Stimulated activated CD4-positive, alpha-beta T cell treated with anti-CD3 and anti-CD28 coated beads, TNF-alpha, amount 100 ng/mL, for 48 hours (primary cell): ENCODE measurements at places on chromosomes 1 and 21.

- peak; percentile 63 for DNase-seq
These were observed 5.2 kb downstream of the GPR25 start for GRCh38 chr1:200877839-200878551.

DNA sequence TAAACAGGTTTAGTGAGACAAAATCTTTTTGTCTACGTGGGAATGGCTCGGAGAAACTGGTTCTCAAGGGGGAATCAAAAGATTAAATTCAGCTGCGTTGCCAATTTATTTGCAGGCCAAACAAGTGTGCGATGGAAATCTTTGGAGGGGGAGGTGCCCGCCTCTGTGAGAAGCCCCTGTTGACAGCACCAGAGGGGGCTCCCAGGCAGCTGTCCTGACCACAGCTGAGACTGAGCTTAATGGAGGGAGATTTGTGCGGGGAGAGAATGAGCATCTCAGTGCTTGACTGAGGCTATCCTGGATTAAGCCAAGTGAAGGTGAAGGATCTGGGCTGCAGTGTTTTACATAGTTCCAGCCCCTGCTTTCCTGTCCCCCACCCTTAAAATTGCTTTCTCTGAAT lies 169.7 kb downstream of the ATG4C start:
- no peak for DNase-seq

DNA sequence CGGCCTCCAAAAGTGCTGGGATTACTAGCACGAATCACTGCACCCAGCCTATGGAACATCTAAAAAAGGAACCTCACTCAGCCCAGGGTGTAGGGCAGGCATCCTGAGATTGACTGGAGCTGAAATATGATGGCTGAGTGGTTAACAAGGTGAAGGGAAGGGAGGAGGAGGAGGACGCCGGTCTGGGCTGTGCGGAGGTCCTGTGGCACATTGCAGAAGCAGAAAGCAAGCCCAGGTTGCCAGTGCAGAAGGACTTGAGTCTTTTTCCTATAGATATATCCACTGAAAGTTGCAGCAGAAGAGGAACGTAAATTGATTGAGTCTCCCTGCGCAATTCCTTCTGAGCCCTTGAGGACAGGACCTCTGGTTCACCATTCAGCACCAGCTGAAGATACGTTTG lies 1.5 kb upstream of the KIF17 start:
- no peak for DNase-seq

GRCh38 chr1:31624309-31624708 lies 6.8 kb downstream of the HCRTR1 start:
- DNase-seq: no peak

GRCh38 chr1:78755986-78756385 lies 106.4 kb downstream of the IFI44 start:
- DNase-seq: no peak

- no peak for DNase-seq
These were observed 288.7 kb upstream of the NRIP1 start for GRCh38 chr21:15353546-15353945.

DNA sequence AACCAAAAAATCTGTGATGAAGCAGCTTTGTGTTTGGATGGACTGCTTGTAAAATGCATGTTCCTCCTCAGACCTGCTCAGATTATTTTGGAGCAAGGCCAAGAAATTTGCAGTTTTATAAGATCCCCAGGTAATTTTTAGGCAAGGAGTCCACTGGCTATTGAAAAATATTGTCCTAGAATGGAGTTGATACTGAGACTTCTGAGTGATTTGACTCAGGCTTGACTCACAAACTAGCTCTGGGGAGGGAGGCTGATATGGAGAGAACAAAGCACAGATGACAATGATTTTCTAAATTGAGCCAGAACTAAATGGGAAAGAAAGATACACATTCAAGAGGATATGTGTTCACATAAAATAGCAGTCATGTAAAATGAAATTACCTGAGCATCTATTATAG lies 36.7 kb downstream of the AGL start:
- no peak for DNase-seq

DNA sequence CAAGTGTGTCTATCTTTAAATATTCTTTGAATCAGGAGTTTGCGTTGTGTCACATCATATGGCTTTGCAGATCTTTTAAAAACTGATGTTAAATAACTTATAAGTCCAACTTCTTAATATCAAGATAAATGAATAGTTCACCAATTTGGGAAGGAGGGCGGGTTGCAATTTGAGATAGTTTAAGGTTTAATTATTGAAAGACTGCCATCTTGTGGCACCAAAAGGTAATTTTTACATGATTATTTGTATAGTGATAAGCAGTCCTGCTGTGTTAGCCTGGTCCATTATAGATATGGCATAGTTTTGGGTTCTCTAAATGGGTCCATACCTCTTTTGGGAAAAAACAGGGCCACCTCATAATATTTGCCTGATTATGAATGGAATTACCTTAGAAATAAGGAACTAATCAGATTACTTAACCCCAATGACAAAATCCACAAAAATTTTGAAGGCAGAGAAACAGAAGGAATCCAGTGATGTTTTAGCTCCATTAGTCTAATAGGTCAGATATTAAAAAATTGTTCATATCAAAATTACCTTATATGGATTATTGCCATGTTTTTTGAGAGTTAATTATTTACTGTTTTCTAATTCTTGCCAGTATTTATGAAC lies 64.3 kb downstream of the PRKAA2 start:
- DNase-seq: no peak

DNA sequence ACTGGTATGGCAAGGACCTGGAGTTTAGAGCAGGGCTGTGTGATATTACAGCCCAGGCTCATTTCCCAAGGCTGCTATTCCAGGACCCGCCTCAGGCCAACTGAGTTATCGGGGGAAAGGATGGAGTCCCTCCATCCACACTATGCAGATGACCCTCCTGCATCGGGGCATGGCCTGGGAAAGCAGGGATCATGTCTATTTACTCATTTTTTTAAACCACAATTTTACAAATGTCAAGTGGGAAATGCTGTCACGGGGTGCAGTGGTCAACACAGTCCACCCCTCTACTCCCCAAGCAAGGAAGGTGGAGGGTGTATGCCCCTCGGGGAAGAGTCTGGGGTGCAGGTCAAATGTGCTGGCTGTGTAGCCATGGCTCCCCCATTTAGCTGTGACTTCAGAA lies 6.1 kb upstream of the CLEC20A start:
- no peak for DNase-seq

- DNase-seq: peak; percentile 12
These were observed 25.9 kb upstream of the RCAN1 start for GRCh38 chr21:34640858-34641257.

DNA sequence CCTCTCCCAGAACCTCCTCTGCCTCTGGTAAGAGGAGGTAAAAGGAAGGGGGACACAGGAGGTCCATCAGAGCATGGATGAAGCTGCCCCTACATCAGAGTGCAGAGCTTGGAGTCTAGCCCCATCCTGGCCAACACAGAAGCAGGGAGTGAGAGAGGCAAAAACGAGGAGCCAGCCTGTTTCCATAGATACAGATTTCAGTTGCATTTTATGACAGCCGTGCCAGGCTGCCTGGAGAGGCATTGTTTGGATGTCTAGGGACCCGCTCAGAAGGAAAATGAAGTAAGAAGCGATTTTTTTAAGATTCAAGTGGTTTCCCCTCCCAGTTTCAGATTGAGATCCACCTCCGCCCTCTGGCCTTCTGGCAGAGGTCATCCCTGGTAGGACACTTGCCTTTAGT lies 11.5 kb upstream of the GJA8 start:
- no peak for DNase-seq

- no peak for DNase-seq
These were observed 46.0 kb downstream of the KCNK2 start for GRCh38 chr1:215128504-215128903.

- DNase-seq: no peak
These were observed 144.4 kb downstream of the PTBP2 start for GRCh38 chr1:96865731-96866685.

DNA sequence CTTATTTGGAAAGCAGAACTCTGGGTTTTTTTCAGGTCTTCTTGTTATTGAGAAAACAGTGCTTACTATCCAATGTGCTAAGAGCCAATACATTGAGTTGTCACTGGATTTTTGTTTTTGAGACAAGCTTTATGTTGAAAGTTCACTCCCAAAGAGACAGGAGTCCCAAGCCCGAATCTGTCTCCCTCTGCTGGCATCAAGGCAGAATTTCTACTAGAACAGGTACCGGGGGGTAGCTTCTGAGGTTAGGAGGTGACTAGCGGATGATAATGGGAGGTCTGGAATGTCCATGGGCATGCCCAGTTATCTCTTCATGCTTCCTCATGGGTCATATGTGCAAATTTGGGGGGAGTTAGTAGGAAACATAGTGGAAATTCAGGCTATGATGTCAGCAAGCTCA lies 25.1 kb downstream of the ZNF124 start:
- DNase-seq: no peak

DNA sequence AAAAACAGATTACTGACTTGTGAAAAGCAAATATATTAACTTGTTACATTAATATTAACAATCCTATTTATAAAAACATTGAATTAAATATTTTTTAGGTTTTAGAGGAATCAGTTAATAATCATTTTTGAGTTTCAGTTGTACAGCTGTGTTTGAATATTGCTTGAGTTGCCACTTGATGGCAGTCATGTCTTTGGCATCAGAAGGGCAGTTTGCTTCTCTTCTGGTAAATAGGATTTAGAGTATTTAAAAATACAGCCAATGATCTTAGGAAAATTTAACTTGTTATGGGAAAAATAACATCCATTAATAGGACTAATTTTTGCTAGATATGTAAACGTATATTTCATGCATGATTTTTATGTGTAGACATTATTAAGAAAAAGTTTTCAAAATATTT lies 234.1 kb downstream of the NCAM2 start:
- DNase-seq: no peak

DNA sequence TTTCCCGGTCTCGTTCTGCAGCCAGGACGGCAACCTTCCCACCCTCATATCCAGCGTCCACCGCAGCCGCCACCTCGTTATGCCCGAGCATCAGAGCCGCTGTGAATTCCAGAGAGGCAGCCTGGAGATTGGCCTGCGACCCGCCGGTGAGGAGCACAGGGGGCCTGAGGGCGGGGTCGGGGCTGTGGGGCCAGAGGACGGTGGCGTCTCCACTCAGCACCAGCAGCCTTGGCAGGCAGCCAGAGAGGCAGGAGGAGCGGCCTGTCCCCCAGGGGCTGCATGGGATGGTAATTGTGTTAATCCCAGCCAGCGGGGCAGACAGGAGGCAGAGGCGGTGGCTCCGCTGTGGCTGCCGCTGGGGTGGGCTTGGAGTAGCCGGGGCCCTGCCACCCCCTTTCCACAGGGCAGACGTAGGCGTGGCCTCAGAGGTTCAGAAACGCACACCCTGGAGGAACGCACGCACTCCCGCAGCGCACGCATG lies 12.1 kb downstream of the SAMD11 start:
- DNase-seq: no peak

- DNase-seq: no peak
These were observed 6.0 kb downstream of the SMCP start for GRCh38 chr1:152884085-152884484.

DNA sequence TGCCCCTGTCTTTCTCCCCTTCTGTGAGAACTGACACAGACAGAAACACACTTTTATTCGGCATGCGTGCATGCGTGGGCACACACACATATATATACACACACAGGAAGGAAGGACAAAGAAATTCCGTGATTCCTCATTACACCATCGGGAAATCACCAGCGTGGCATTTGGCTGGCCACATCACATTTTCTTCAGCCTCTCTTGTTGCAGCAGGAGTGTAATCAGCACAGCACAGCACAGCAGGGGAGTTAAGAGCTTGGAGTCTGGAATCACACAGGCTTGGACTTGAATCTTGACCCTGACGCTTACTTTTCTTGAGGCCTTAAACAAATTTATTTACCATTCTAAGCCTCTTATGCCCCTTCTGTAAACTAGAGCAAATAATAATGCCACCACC lies 45.3 kb upstream of the EPHA8 start:
- no peak for DNase-seq

- DNase-seq: no peak
These were observed 8.7 kb upstream of the MDM4 start for GRCh38 chr1:204507317-204508105.

GRCh38 chr1:81844477-81844876 lies 43.7 kb downstream of the ADGRL2 start:
- DNase-seq: no peak

- DNase-seq: no peak
These were observed 16.0 kb downstream of the EIF2D start for GRCh38 chr1:206596319-206596666.

- no peak for DNase-seq
These were observed 137.9 kb upstream of the EDN2 start for GRCh38 chr1:41622402-41622801.

DNA sequence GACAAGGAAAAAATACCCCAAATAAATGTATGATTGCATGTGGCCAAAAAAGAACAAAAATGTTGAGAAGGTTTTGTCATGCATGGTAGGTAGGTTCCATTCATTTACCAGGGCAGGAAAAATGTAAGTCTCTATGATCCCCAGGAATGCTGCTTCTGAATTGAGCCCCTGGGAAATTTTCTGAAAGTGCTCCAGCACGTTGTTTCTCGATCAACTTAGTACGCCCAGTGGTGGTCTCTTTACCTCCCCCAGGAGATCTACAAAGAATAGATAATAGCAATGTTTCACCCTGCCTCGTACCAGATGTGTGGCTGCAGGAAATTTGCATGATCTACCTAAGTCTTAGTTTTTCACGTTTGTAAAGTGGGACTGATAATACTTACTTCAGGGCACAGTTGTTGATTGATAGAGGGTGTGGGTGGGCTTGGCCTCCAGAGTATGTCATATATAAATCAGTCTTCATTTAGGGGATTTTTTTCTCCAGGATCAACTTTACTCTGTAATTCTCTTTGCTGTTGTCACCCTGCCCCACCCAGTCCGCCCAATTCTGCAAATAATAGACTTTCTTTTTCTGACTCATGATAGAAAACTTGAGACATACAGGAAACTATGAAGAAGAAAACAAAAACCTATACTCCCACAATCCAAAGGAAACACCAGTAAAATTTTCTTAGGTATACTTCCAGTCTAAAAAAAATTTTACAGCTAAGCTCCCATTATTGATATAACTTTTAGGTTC lies 462.0 kb upstream of the RUNX1 start:
- DNase-seq: no peak

DNA sequence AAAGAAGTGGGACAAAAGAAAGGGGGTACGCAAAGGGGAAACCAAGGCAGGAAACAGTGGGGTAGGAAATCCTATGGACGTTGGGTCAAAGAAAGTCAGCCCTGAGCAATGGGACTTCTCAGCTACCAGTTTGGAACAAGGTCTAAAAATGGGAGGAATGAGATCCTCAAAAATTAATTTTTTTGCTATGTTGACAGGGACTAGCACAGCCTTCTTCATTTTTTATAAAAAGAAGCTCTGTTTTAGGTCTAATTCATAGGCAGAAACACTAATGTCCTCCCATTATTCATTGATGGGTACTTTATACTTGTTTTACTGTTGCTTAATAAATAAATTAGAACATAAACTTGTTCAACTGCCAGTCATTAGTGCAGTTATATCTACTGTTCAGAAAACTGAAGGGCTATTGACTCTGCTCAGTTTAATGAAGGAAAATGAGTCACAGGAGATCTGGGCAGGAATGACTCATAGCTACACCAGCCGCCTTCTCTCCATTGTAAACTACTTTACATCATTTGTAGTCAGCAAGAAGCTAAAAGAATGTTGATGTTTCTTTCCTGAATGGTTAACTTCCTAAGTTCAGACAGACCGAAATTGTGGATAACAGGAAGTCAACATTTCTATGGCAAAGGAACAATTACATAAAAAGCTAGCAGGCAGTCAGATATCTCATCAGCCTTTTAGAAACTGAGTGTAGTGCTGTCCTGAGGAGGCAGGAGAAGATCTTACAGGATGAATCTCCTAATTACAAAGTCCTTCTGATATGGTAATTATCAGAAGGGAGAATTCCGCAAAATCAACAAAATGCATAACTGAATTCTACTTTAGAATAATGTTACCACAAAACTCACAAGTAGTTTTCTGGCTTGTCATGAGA lies 356.4 kb upstream of the PKN2 start:
- no peak for DNase-seq

GRCh38 chr1:30294508-30294907 lies 428.9 kb downstream of the MATN1 start:
- DNase-seq: no peak
